ENCODE measurements at places on chromosomes 3 and 15.

- DNase-seq = no peak
These were observed 279.4 kb upstream of the TLE3 start for GRCh38 chr15:70376929-70377691.

GRCh38 chr15:66408254-66408653 lies 21.5 kb downstream of the MAP2K1 start:
- DNase-seq = no peak

- no peak for DNase-seq
These were observed 54.1 kb upstream of the TFRC start for GRCh38 chr3:196135693-196136639.

- peak; percentile 52 for DNase-seq
These were observed 455.0 kb upstream of the THBS1 start for GRCh38 chr15:39125904-39126303.

- DNase-seq = no peak
These were observed 97.6 kb upstream of the VGLL3 start for GRCh38 chr3:87088430-87088992.

GRCh38 chr3:40745381-40746106 lies 220.8 kb downstream of the ZNF621 start:
- no peak for DNase-seq

DNA sequence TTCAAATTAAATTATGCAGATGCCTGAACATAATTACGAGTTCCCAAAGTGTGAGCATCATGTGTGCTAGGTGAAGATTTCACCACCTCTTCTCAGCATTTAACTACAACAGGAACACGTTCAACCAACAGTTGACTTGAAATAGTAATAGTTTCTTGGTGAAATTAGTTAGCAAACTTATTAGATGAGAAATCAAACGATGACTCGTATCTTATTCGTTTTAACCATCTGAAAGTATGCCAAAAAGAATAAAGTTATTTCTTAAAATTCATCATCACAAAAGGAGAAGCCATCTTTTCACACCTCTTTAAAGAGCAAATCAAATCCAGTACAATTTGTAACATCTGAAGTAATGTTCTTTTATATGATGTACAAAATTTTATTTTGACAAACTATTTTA lies 2.3 kb downstream of the BNC1 start:
- no peak for DNase-seq

GRCh38 chr15:42581272-42581730 lies 5.9 kb downstream of the STARD9 start:
- peak; percentile 77 for DNase-seq

GRCh38 chr3:159645874-159646273 lies 342.8 kb upstream of the IL12A start:
- no peak for DNase-seq

DNA sequence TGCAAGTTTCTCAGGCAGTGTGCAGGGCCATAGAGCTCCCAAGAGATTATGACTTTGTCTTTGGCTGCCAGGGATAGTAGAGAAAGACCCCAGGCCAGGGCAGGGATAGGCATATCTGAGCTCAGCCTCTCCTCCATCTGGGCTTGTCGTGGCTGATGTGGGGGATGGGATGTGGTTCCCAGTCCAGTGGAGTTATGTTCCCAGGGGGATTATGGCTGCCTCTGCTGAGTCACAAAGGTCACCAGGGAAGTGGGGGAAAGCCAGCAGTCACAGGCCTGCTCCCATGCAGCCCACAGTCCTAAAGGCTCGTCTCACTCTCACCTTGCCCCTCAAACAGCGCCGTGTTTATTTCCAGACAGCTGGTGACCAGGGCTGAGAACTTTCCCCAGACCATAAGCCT lies 354.9 kb downstream of the SI start:
- DNase-seq = no peak
